ENCODE measurements at places on chromosomes 7 and 10.

GRCh38 chr7:41189866-41190265 is 513.0 kb downstream of the INHBA start:
- DNase-seq = no peak

GRCh38 chr10:73902351-73902750 is 8.6 kb upstream of the PLAU start:
- DNase-seq = no peak

DNA sequence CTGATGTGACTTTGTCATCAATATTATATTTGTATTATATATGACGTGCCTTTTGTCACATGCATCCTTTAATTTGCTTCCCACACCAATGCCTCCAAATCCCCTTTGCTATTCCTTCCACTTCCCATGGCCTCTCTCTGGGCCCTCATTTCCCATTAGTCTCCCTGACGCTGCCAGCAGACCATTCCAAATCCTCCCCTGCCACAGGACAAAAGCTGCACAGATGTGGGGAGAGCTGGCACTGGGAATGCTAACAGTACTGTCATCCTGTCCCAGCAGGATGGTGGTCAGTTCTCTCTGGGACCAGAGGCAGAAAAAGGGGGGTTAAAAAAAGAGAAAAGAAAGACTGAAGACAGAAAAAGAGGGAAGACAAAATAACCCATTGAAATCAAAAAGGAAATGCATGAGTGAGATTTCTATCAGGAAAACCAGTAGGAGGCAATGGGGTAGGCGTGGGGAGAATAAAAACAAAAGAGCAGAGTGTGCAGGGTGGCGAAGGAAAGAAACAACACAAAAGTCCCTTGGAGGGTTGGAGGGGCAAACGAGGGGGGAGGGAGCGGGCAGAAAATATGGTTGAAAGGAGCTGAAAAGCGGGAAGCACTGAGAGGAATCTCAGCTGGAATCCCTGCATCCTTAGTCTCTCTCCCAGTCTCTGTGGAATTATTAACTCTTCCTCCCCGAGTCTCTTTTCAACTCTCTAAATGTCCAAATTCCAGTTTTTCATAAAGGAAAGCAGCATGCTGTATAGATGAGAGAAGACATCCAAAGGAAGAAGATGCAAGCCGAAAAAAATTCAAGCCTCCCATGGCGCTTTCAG is 59.2 kb upstream of the PTN start:
- no peak for DNase-seq

GRCh38 chr7:140744005-140744404 is 47.5 kb downstream of the NDUFB2 start:
- no peak for DNase-seq

DNA sequence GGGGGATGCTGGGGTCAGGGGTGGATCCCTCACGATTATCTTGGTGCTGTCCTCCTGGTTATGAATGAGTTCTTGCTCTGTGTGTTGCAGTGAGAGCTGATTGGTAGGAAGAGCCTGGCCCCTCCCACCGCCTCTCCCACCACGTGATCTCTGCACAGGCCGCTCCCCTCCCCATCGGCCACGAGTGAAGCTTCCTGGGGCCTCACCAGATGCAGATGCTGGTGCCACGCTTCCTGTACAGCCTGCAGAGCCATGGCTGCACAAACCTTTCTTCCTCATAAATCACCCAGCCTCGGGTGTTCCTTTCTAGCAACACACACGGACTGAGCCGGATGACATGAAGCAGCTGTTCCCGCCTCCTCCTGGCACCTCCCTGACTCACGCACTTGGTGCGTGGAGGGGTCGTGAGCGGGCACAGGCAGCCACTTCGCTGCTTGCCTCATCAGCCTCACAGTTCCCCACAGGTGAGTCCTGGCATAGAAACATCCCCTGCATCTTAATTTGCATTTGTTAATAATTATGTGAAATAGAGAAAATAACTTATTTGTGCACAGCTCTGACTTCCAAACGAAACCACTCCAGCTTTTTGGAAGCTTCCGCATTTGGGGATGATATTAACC is 210.8 kb downstream of the ADARB2 start:
- DNase-seq = peak; percentile 44

Data from germinal center (tissue), 1 donor.